NCI-H187 (cell line): ENCODE measurements at places on chromosomes 2 and 18.

- no peak for DNase-seq
These were observed 5.4 kb upstream of the ZAP70 start for GRCh38 chr2:97708048-97708380.

DNA sequence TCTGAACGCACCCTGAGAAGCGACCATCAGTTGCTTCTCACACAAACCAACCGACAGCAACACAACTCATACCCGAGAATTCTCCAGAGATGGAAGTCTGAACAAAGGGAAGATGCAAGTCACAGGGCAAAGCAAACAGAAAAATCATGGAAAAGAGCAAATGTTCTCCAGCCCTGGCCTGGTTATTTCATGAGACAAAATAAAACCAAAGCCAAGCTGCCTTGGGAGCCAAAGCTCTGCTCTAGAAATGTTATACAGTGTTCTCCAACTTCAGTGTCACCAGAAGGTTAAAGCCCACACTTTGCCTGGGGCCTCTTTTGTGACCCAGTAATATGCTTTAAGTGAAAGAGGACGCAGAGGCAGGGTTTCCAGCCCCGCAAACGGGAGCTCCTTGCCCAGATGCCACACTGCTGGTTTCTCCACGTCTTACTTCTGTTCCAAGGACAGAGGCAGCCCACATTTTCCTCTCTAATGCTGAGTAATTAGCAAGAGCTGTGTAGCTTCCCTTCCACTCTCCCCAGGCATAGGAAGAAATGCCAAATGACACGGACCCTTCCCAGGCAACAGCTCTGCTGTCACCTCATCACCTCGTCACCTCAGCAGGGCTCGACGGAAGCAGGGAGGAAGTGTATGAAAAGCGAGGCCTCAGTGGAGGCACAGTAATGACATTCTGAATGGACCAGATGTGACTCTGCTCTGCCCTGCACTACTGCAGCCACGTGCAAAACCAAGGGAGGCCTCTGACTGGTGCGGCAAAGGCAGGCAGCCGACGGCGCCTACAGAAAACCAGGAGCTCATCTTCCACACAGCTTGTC, 64.7 kb downstream of the FBXO15 start:
- DNase-seq: no peak

GRCh38 chr2:68825866-68826265, 45.3 kb downstream of the BMP10 start:
- no peak for DNase-seq

GRCh38 chr2:191177751-191178736, 27.2 kb upstream of the STAT4 start:
- DNase-seq: no peak

GRCh38 chr2:208820014-208820688, 413.6 kb downstream of the PTH2R start:
- no peak for DNase-seq

DNA sequence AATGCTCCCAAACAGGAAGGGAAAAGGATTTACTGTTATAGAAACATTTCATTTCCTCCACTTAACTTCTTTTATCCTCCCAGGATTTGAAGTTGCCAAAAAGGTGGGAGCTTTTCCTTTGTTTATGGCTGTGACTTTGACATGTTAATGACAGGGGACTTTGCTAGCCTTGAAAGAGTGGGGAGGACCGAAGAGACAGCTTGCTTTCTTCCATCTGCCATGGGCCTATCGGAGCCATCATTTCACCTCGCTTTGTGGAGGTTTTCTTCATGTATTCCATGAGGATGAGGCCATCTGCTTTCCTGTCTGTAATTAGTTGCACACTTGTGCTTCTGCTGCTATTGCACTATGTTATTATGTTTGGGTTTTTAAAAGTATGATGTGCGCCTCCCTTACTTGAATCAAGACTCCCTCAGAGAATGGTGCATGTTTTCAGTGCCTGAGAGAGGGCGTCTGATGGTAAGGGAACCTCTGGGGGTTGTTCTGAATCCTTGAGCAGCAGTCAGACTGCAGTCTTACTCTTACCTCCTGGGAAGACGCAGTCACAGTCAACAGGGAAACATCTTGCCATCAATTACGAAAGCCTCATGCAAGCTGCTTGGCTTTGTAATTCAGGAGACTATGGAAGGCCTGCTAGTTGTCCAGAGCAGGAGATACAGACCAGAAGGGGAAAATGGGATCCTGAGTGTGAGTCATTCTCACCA, 173.3 kb upstream of the MGAT5 start:
- no peak for DNase-seq

DNA sequence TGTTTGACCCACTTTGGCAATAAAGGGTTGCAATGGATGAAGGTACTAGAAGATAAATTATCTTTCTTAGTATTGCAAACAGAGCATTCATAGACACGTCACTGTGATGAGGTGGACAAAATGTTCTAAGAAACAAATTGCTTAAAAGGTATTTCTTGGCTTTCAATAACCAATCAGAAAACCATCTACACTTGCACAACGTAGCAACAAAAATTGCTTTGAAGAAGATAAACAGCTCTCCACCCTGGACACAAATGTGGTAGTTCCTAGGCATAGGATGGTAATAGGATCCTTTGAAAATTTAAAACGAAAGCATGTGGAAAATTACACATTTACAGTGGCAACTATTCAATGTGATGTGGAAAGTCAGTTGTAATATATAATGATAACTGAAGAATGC, 439.9 kb upstream of the ETAA1 start:
- no peak for DNase-seq

DNA sequence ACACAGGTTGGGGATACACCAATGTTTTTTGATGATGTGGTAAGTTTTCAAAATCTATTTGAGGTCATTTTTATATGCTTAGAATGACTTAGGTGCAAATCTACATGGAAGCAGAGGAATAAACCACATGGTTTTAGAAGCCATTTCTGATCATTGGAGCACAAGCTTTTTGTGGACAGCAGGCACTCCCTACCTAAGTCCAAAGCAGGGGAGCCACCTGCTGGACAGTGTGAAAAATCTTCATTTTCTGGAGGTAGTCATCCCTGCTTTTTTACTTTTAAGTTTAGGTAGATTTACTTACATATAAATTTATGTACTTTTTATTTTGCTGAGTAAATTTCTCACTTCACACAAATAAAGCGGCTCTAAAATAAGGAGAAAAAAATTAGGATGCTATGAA, 323.2 kb downstream of the PLCL1 start:
- no peak for DNase-seq

GRCh38 chr2:70833246-70833645, 2.4 kb downstream of the CD207 start:
- DNase-seq: no peak

DNA sequence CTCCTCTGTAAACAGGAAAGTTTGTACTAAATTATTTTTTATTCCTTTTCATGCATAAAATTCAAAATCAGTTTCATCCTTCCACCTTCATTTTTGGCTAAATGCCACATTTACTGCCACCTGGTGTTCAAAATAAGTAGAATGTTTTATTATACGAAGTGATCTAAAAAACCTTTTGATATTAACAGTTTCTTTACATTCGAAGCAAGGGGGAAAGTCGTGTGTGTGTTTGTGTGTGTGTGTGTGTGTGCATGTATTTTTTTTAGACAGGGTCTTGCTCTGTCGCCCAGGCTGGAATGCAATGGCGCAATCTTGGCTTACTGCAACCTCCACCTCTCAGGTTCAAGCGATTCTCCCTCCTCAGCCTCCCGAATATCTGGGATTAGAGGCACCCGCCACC, 9.0 kb upstream of the SCN9A start:
- no peak for DNase-seq

DNA sequence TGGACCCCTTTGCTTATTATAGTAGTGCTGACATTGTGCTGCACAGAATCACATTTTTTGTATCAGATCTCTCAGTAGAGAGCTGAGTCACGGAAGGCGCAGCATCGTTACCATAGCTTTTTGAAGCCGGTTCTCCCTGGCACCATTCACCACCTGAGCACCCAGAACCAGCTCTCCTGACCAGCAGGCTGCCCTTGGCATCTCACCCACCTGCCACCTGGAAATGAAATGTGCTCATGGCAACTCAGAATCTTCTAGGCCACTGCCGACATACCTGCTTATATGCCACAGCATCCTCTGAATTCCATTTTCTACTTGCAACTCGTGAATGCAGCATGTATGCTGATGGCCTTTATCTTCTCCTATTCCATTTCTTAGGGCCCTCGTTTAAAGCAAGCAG, 62.7 kb downstream of the COA5 start:
- DNase-seq: no peak

DNA sequence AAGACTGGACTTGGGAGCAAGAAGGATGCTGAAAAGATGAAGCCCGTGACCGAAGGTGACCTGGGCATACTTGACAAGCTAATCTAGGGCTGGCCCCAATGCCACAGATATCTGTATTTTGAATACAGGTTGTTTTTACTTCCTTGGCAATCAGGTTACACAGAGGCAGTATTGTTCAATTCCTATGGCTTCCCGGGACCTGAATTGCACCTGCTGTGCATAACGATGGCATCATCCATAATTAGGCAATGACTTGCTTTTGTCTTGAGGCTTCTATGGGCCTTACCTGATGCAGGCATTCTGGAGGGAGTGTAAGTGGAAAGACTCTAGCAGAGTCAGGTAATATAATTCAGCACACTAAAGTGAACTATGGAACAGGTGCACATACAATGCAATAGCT, 60.6 kb upstream of the CUL3 start:
- DNase-seq: no peak

- DNase-seq: no peak
These were observed 43.7 kb downstream of the COA5 start for GRCh38 chr2:98564541-98565132.

GRCh38 chr2:64716569-64716968, 62.9 kb upstream of the SERTAD2 start:
- no peak for DNase-seq

DNA sequence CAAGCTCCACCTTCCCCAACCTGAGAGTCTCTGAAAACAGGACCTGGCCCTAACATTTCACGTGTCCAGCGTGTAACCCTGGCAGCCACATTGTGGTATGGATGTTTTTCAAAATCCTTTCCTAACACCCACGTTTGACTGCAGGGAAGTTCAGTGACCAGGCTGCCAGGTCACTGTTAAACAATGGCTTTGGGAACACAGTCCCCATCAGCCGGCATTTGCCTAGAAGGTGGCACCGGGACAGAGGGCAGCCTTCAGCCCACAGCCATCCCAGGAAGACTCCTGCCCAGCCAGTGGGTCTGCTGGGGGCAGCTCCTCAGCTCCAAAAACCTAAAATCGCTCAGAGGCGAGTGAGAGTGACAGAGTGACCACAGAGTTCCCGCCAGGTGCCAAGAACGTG, 140.2 kb downstream of the SH3BP4 start:
- DNase-seq: no peak

- DNase-seq: no peak
These were observed 223.8 kb upstream of the SYT4 start for GRCh38 chr18:43501099-43501498.

DNA sequence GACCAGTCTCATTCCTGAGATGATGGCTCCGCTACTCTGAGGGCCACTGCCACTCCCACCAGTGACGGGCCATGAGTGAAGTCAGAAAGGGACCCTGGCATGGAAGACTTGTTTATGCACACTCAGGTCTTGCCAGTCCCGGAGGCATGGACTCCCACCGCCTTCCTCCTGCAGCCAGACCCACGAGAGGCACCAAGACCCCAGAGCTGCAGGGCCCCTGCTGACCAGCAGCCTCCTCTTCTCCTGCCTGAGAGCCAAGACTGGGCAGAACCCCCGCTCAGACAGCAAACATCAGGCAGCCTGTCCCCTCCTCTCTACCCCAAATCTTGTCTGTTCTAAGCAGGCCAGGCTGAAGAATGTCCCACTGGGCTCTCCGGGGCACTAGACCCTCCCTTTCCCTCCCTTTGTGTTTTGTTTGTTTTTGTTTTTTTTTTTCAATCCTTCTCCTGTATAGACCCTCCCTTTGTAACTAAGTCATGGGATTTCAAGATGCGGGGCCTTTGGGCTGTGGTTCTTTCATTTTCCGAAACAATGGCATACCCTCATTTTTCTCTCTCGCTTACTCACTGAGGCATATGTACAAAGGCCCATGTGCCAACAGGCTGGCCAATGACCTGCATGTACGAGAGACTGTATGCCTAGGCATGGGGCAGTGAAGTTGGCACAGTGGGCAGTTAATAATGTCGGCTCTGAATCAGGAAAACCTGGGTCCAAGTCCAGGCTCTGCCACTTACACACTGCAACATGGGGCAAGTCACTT, 24.3 kb upstream of the MAPRE3 start:
- DNase-seq: no peak

- no peak for DNase-seq
These were observed 1866.9 kb upstream of the PIK3C3 start for GRCh38 chr18:40088130-40088529.

- DNase-seq: no peak
These were observed 116.3 kb downstream of the GALNT1 start for GRCh38 chr18:35697869-35698268.

- DNase-seq: no peak
These were observed 12.3 kb upstream of the TEX51 start for GRCh38 chr2:126886211-126886915.

- DNase-seq: no peak
These were observed 42.7 kb upstream of the IL1RL1 start for GRCh38 chr2:102268510-102269199.

- no peak for DNase-seq
These were observed 83.6 kb downstream of the FHOD3 start for GRCh38 chr18:36381075-36381474.
